ENCODE measurements at places on chromosomes 2 and 18.

DNA sequence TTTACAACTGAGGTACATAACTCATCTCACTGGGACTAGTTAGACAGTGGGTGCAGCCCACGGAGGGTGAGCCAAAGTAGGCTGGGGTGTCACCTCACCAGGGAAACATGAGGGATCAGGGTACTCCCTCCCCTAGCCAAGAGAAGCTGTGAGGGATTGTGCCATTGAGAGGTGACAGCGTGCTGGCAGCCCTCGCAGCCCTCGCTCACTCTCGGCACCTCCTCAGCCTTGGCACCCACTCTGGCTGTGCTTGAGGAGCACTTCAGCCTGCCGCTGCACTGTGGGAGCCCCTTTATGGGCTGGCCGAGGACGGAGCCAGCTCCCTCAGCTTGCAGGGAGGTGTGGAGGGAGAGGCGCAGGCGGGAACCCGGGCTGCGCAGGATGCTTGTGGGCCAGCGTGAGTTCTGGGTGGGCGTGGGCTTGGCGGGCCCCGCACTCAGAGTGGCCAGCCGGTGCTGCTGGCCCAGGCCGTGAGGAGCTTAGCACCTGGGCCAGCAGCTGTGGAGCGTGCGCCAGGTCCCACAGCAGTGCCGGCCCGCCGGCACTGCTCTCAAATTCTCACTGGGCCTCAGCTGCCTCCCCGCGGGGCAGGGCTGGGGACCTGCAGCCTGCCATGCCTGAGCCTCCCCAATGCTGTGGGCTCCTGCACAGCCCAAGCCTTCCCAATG is 44.5 kb upstream of the FAM110C start:
- no peak for DNase-seq

DNA sequence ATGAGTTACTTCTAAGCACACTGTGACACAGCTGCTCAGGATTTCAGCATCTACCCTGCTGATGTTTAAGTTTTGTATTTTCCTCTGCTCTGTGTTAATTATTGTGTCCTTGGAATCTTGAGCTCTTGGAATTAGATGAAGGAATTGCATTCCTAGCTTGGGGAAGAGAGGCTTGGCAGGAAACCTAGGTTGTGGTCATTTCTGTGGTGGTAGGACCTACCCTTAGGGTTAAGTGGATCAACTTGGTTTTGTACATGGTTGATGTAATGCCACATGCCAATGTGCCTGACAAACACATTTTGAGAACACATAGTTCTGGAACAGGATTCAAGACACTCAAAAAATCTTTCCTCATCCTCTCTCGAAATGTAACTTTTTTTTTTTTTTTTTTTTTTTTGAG is 264.5 kb upstream of the MEX3C start:
- no peak for DNase-seq

GRCh38 chr2:191682126-191682525 is 4.2 kb downstream of the NABP1 start:
- DNase-seq = no peak

- no peak for DNase-seq
Measured at GRCh38 chr2:232372231-232373208, 6.0 kb upstream of the ALPP start.

DNA sequence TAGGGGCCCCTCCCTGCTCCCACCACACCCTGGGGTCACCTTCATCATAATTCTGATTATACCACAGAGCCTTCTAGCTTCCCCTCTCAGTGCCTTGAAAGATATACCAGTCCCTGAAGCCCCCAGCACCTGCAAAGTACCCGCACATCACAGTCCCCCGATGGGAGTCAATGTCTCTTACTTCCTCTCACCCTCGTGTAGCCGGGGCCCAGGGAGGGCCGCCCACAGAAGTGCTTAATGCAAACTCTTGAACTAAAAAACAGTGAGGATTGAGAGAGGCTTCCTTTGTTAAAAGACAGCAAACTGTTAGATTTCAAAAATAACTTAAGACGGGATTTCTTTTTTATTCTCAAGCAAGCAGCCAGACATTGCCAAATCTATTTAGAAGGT is 76.5 kb downstream of the SFXN5 start:
- no peak for DNase-seq

DNA sequence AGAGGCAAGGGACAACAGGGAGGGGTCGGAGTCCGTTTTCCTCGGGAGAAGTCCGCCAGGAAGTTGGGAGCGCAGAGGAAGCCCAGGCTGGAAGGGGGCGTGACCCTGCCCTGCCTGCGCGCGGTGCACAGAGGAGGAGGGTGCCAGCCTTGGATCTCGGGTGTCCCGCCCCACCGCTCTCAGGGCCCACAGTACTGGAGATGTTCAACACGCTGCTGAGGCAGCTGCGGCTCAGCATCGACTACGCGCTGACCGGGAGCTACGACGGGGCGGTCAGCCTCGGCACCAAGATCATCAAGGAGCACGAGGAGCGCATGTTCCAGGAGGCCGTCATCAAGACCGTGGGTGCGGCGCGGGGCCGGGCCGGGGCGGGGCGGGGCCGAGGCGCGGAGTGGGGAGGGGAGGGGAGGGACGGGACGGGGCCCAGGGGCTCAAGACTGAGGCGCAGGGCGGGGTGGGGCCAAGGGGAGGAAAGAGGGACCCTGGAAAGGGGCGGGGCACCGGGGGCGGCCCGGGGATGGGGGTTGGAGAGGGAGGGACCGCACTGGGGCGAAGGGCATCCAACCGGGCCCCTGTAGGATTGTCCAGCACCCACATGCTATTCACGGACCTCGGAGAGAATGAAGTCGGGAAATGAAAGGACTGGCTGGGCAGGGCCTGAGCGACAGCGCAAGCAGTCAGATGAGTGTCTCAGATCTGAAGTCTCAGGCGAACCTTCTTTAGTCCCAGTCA is 36.6 kb downstream of the POMC start:
- DNase-seq = no peak

DNA sequence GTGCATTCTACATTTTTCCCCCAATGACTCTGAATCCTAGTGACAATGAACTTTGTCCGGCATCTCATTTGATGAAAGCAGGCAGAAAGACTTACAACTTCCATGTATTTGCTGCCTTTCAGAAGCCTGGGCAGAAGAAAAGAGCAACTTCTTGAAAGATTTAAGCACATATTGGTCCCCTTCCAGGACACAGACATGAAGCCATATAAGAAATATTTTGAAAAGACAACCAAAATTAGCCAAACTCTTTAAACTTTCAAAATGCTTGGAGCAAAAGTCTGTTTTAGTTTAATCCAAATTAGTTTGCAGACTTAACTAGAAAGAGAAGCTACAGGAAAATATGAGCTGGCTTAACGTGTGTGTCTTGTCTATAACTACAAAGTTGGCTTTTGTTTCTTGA is 492.5 kb downstream of the NR4A2 start:
- no peak for DNase-seq

GRCh38 chr2:189504238-189504637 is 63.0 kb downstream of the WDR75 start:
- no peak for DNase-seq

GRCh38 chr18:32318581-32318980 is 128.7 kb downstream of the MEP1B start:
- no peak for DNase-seq

- DNase-seq = no peak
Measured at GRCh38 chr18:79323471-79323870, 72.3 kb upstream of the NFATC1 start.

DNA sequence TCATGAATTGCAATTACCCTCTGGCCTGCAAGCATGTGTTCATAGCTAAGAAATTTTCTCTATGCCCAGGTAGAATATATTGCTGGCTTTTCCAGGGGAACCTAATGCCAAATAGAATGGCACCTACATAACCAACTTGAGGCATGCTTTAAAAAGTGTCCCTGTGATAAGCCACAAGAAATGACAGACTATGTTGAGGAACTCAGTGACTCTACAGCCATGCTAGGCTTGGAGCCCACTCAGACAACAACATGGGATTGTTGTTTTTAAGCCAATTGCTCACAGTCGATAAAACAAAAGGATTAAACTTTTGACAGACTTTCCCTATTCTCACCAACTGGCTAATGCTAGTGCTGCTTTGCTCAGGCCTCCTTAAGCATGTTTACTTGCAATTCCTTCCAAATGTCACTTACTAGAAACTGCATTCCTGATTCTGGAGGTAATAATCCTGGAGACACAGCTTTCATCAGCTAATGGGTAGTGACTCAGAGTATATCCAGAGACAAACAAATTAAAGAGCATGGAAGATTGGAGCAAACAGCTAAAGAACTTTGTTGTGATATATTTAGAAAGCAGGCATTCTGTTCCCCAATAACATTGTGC is 249.0 kb downstream of the SLC8A1 start:
- no peak for DNase-seq

DNA sequence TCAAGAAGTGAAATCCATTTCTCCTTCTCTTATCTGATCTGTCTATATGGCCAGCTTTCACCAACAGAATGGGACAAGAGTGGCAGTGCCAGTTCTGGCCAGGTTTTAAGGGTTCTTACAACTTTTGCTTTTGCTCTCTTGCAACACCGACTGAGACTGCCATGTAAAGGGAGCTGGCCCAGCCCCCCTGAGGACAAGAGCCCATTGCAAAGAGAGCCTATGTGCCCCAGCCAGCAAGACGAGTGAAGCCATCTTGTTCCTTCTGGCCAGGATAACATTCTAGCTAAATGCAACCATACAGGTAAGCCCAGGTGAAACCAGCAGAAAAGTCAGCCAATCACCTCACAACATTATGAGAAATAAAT is 101.0 kb upstream of the RND3 start:
- no peak for DNase-seq

GRCh38 chr2:189128970-189129369 is 50.6 kb downstream of the COL5A2 start:
- DNase-seq = no peak

- no peak for DNase-seq
Measured at GRCh38 chr2:146265656-146266055, 1579.2 kb upstream of the ACVR2A start.

- DNase-seq = no peak
Measured at GRCh38 chr2:172084395-172084644, 987 bp upstream of the DLX1 start.

GRCh38 chr2:64635976-64636911 is 17.5 kb downstream of the SERTAD2 start:
- no peak for DNase-seq

DNA sequence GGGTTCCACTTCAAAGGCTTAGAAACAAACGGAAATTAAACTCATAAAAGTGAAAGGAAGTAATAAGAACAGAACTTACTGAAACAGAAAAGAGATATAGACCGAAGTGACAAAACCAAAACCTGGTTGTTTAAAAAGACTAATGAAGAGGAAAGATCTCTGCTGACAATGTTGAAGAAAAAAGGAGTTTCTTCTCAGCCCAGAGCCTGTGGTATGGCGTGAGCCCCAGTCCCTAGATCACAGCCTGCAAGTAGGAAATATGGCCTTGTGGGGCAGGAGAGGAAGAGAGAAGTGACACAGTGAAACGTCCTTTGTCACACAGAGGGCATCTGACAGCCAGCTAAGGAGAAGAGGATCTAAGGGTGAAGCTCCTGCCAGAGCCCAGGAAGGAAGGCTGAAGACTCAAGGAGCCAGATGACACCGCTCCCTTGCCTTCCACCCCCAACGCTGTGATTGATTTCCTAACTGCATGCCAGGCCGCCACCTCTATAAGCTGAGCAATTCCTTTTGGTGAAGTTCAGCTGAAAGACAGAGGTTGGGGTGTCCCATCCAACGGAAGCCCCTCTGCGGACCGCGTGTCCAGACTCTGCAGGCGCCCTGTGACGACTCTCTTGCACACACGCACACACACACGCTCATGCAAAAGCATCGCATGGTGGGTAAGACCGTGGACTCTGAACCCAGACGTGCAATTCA is 141.1 kb downstream of the HDAC4 start:
- peak; percentile 3 for DNase-seq

GRCh38 chr18:31776093-31776492 is 15.4 kb upstream of the SLC25A52 start:
- DNase-seq = no peak

DNA sequence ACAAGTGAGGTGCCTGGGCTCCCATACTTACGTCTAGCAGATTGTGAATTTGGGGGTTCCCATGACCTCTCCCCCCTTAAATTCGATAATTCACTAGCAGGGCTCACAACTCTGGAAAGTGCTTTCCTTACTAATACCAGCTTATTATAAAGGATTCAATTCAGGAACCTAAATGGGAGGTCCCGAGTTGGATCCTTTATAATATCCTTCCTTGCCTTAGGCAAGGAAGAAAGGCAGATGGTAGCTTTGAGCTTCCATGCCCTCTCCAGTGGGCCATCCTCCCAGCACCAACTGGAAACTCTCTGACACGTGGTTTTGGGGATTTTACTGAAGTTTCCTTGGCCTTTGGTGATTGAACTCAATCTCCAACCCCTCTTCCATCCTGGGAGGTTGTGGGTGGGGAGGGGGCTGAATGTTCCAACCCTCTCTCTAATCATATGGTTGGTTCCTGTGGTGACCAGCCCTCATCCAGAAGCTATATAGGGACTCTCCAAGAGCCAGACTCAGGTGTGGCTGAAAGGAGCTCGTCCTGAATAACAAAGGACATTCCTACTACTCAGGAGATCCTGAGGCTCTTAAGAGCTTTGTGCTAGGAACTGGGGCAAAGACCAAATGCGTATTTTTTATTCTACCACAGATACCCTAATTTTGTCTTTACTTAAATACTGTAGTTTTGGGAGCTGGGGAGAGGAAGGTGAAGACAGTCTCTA is 62.2 kb downstream of the HAUS1 start:
- no peak for DNase-seq

DNA sequence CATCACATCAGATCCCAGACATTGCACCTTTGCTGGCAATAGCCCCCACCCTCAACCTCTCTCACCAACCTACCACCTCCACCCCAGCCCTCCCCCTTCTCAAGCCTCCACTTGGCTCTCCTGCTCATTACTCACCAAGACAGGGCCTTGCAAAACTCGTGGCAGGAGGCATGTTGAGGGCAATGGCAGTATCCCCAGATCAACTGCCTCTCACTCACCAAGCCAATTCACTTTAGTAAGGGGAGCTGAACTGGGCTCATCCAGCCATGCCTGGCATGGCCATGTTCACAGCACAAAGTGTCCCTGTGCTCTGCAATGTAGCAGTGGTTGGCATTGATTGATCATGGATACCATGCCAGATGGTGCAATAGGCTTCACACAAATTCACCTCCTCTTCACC is 46.3 kb upstream of the TEX51 start:
- DNase-seq = no peak

GRCh38 chr18:49025767-49026500 is 75.2 kb upstream of the SMAD7 start:
- DNase-seq = no peak

GRCh38 chr2:84817239-84817655 is 63.6 kb downstream of the TRABD2A start:
- no peak for DNase-seq

- no peak for DNase-seq
Measured at GRCh38 chr2:209582281-209582680, 158.4 kb downstream of the MAP2 start.

DNA sequence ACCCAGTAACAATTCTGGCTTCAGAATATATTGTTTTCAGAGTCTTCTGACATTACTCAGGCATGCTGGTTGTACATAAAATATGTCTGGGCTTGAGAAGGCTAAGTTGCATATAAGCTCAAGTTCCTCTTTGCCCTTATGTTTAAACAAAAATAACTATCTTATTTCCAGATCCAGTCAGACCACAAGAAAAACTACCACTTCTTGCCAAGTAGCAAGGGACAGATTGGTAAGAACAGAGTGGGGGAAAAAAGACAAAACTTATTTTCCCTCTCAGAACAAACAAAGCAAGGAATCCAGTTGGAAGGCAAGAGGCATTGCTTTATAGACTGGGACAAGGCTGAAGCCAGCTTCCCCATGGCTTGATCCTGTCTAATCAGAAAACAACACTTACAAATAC is 1036.7 kb upstream of the CELF4 start:
- DNase-seq = no peak
